ENCODE measurements at places on chromosomes 3 and 15.

DNA sequence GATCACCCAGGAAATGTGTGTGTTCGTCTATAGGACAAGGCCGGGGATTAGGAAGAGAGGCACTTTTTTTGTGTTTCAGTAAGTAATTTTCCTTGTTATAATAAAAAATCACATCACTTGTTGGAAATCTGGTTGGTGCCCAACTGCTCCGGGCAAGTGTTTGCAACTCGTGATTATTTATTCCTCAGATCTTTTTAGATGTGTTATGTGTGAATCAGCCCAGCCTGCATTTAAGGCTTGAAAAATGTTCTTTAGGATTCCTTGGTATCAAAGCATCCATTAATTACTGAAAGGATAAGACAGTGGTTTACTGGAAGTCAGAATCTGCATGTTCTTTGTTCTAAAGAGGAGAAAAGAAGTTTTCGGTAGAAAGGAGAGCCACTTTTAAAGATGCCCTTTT lies 345.6 kb downstream of the FEZF2 start:
- DNase-seq: no peak

DNA sequence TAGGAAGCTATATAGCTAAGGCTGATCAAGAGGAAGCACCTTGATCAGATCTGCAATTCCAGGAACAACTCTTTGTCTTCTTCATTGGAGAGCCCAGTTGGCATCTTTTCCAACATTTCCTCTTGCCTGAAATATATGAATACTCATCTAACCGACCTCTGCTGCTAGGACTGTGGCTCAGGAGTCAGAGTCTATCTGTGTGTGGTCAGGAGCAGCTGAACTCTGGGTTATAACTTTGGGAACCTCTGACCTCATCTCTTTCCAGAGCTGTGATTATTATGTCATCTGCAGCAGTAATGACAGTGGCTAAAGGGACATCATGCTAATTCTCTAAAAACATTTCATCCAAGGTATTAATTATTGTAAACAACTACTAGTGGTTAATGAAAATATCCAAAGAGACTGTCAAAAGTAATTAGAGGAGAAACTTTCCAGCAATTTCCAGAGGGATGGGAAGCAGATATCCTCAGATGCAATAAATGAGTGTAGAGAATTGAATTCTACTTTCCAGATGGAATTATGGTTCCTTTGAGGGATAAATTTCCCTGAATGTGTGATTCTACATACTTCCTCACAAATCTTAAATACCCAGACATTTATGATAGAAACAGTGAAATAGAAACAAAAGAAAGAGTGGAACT lies 11.5 kb upstream of the SPINK8 start:
- no peak for DNase-seq

GRCh38 chr3:40845447-40845846 lies 320.7 kb downstream of the ZNF621 start:
- no peak for DNase-seq

GRCh38 chr3:37347941-37348340 lies 173.6 kb upstream of the LRRFIP2 start:
- no peak for DNase-seq

DNA sequence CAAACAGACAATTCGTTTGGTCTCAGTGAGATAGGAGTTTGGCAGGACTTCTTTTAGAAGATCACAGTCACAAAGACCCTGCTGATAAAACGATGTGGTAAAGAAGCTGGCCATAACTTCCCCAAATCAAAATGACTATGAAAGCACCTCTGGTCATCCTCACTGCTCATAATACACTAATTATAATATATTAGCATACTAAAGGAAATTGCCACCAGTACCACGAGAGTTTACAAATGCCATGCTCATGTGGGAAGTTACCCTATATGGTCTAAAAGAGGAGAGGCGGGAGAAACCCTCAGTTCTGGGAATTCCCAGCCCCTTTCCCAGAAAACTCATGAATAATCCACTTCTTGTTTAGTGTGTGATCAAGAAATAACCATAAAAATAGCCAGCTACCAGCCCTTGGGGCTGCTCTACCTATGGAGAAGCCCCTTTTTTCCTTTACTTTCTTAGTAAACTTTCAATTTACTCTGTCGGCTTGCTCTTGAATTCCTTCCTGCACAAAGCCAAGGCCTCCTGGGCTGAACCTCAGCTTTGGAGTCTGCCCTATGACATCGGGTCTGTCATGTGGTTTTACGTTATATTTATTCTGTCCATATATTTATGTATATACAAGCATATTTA lies 115.8 kb upstream of the IGSF10 start:
- DNase-seq: no peak

DNA sequence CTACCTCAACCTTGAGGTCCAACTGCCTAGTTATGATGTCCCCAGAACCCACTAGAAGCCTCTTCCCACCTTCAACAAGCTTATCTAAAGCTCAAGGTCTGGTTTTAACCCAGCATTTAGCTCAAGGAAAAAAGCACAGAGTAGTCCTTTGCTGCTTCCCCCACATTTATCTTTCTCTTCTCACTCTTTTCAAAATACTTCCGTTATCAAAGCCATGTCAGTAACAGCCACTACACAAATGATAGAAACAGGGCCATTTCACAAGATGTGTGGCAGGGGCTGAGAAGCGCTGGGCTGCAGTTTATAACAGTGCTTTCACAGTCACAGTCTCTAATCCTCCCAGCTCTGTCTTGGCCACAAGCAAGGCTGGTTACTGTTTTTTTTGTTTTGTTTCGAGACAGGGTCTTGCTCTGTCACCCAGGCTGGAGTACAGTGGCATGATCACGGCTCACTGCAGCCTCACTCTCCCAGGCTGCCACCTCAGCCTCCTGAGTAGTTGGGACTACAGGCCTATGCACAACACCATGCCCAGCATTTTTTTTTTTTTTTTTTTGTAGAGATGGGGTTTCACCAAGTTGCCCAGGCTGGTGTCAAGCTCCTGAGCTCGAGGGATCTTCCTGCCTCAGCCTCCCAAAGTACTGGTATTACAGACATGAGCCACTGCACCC lies 218.8 kb downstream of the OSBPL10 start:
- no peak for DNase-seq

GRCh38 chr3:34024447-34025240 lies 226.2 kb downstream of the PDCD6IP start:
- peak; percentile 9 for DNase-seq

DNA sequence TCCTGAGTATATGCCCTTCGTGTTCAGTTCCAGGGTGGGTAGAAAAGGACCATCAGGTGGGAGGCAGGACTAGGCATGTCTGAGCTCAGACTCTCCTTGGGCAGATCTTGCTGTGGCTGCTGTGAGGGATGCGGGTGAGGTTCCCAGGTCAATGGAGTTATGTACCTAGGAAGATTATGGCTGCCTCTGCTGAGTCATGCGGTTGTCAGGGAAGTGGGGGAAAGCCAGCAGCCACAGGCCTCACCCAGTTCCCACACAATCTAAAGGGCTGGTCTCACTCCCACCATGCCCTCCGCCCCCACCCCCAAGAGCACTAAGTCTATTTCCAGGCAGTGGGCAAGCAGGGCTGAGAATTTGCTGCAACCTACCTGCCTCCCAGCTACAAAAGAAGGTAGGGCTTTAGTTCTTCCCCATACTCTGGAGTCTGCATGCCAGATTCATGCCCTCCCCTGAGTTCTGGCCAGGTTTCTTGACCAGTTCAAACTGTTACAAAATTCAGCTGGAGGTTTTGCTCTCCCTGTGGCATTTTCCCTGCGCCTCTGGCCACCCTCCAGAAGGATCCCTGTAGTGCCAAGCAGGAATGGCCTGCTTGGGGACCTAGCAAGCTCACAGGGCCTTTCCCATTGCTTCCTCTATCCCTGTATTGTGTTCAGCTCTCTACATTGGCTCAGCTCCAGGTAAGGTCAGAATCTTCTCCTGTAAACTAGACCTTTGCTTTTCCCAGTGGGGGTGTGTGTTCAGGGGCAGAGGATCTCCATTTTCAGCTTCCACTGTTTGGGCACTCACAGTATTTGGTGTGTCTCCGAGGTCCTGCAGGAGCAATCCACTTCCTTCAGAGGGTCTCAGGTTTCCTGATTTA lies 12.7 kb upstream of the TMCO5A start:
- no peak for DNase-seq

GRCh38 chr3:149315694-149316093 lies 17.7 kb downstream of the TM4SF18 start:
- no peak for DNase-seq

- no peak for DNase-seq
Measured at GRCh38 chr15:24067733-24068501, 380.8 kb upstream of the NDN start.

- DNase-seq: peak; percentile 64
Measured at GRCh38 chr15:90184786-90185704, 16.1 kb upstream of the SEMA4B start.

- no peak for DNase-seq
Measured at GRCh38 chr15:28165791-28166190, 66.7 kb upstream of the OCA2 start.

GRCh38 chr3:120487191-120487650 lies 36.4 kb upstream of the FSTL1 start:
- no peak for DNase-seq

- DNase-seq: no peak
Measured at GRCh38 chr3:189353318-189353965, 181.7 kb downstream of the TPRG1 start.

DNA sequence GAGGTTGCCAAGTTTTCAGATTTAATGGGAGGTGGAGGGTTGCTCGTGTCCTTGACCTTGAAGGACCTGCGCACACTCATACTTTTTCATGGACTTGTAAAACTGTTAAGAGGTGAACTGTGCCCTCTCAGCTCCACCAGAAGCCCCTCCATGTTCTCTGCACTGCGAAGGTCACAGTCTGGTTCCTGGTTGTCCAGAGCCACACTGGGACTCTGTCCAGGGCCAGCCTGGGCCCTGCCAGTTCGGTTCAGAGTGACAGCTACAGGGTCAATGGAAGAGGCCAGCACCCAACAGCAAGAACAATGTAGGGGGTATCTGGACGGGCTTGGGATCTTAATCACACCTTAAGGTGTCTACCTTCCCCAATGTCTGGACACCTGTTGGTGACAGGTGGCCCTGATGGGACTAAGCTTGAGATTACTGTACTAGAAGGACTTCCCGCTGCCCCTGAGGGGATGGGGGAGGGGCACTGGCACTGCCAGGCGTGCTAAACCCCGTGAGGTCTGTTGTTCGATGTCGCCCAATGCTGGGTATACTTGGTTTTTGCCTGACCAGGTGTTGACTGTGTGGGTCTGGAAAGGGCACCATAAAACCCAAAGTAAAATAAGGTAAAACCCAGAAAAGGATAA lies 34.7 kb downstream of the GRK7 start:
- DNase-seq: no peak

- DNase-seq: no peak
Measured at GRCh38 chr3:172520301-172520831, 2.9 kb downstream of the TNFSF10 start.

- no peak for DNase-seq
Measured at GRCh38 chr3:176780766-176781165, 416.5 kb downstream of the TBL1XR1 start.
